ENCODE measurements at places on chromosomes 2 and 18.

DNA sequence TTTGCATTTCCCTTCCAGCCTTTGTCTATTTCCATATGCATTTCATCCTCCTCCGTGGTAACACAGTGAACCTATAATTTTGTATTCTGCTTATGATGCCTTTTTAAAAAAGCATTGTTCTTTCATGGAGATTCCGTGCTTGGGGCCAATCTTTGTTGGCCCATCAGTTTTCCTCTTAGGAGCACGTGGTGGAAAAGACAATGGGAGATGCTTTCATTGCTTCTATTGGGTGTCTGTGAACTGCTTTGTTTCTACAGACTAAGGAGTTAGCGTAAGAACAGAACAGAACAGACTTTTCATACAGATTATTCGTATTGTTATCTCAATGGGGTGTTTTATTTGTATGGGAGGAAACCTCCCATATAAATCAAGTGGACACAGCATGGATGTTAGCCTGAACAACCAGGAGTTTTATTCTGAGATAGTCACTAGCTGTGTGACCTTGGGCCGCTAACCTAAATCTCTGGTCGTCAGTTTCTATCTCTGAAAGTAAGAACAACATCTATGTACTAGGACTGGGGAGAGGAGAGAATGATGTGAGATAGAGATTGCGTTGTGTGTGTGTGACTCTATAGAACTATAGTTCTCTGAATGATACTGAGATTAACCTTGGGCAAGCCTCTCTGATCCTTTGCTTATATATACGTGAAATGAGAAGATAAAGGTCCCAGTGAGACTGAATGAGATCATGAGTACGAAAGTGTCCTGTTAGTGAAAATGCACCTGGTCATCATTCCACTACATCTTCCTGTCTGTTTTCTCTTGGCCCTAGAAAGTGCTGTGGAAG is 22.9 kb upstream of the YWHAQ start:
- DNase-seq = no peak

DNA sequence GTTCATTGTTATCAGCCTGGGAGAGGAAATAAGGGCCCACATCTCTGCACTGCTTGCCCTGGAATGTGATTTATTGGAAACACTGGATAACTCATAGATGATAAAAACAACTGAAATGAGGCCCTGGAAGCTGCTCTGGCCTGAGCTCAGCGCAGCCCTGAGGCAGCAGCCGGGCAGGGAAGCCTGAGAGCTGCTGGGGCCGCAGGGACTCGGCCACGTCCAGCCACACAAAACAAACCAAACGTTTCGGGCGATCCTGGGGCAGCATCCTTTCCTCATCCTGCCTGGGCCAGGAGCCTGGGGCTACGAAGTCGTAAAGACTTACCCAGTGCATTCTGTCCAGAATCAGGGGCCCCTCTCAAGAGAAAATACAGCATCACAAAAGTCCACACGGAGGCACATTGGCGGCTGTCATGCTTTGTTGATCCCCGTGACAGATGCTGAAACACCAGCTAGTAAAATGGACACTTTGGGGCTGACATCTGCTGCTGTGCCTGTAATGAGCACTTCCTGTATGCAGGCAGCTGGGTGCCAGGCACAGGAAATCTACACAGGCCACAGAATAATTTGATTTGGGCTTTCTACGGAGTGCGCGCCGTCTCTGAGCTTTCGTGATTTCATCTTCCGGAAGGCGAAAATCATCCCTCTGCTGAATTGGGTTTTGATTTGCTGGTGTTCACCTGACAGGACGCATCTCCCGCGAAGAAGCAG is 250.6 kb downstream of the EIPR1 start:
- DNase-seq = no peak

DNA sequence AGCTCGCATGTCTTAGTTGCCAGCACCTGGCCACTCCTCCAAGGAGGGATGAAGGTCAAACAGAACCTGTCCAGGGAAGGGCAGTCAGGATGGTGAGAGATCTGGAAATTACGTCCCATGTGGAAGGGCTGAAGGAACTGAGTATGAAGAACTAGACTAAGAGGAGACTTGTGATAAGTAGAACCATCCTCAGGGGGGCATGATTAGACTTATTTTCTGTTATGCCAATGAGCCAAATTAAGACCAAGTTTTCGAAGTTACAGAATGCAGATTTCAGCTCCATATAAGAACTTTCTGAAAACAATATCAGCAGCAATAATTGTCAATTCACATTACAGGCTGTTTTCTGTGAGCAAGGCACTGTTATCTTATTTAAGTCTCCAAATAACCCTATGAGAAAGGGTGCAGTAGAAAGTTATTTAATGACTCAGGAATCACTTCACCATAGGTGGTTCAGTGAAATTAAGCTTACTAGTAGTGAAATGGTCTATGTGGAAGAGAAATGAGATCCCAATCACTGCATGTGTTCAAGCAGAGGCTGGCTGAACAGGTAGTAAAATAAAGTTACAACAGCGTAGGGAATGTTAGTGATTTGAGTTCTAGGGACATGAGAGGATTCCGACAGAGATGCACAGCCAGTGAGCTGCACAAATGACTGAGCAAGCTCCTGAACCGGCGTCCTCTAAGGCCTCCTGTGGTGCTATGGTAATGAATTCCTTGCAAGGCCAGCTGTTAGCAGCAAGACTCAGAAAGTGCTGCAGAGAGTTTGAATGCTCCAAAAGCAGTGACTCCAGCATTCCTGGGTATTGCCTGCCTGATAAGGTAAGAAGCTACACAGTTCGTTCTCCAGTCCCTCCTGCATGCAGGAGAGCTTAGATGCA is 4.5 kb upstream of the DYM start:
- no peak for DNase-seq

DNA sequence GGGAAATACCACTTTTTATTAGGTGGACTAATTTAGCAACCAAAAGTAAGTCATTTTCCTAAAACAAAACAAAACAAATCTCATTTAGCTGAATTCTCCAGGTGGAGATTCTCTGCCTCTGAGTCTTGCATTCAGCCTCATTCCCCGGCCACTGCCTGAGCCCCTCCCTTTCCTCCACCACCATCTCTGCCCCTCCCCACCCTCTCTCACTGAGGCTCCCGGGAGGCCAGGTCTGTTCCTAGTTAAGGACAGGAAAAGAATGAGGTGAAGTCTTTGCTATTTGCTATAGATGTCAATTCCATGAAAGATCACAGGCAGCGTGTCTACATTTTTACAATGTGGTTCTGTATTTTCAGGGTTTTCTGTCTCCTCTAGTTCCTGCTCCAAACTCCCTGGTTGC is 83.0 kb upstream of the SOX11 start:
- DNase-seq = no peak

- no peak for DNase-seq
Measured at GRCh38 chr2:224078656-224079055, 39.6 kb upstream of the SERPINE2 start.

DNA sequence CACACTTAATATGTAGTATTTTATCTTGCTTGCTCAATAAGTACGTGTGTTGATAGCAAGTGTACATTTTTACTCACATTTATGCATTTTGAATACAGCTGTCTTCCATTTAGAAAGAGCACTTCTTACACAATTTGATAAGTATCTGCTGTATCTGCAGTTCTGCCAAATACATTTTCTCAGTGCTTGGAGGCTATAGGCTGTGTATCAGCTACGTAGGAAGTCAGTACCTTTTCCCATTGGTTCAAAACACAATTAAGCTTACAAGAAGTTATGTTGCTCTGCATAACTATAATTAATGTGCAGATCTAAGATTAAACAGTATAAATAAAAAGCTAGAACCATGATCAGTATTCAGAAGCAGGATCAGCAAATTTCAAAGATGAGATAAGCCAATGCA is 503.6 kb upstream of the SMIM21 start:
- DNase-seq = no peak

GRCh38 chr2:23347471-23348092 is 37.4 kb upstream of the KLHL29 start:
- DNase-seq = no peak

- no peak for DNase-seq
Measured at GRCh38 chr2:129378186-129378585, 601.3 kb upstream of the RAB6C start.

DNA sequence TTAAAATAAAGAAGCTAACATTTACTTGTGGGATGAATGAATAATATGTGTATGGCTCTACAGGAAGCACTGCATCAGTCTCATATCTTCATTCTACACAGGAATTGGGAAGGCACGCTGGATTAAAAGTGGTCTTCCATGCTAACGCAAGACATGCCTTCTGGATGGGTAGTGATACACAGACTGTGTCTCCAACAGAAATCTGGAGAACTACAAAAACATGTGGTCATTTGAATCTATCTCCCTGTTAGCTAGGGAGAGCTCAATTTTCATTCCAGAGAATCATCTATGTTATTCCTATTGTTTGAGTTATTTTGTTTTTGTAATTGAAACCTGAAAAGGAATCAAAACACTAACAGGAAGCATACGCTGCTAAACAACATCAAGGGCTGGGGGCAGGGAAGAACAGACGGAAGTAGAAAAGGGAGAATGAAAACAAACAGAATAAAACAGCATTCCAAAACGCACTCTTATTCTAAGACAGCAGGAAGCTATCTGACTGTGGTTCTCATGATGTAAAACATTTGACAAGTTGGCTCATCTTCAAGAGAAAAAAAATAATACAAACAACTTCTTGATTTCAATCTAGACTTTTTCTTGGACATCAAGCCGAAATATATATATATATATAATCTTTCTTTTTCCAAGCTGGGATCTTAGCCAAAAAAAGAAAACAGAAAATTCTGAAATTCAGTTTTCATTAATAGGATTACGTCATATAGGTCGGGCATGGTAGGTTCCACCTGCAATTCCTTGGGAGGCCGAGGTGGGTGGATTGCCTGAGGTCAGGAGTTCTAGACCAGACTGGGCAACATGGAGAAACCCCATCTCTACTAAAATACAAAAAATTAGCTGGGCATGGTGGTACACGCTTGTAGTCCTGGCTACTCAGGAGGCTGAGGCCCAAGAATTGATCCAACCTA is 31.5 kb upstream of the ASNSD1 start:
- no peak for DNase-seq

GRCh38 chr2:43279317-43279840 is 53.0 kb upstream of the ZFP36L2 start:
- no peak for DNase-seq

Data from activated CD4-positive, alpha-beta T cell treated with anti-CD3 and anti-CD28 coated beads, Interleukin-2, amount 50 U/mL, for 24 hours (primary cell).